ENCODE measurements at places on chromosomes 5 and 9. TPM values are rescaled to one million over a fixed set of nuclear protein-coding genes. Genes with fewer than 3 reads are reported as not detected.

DNA sequence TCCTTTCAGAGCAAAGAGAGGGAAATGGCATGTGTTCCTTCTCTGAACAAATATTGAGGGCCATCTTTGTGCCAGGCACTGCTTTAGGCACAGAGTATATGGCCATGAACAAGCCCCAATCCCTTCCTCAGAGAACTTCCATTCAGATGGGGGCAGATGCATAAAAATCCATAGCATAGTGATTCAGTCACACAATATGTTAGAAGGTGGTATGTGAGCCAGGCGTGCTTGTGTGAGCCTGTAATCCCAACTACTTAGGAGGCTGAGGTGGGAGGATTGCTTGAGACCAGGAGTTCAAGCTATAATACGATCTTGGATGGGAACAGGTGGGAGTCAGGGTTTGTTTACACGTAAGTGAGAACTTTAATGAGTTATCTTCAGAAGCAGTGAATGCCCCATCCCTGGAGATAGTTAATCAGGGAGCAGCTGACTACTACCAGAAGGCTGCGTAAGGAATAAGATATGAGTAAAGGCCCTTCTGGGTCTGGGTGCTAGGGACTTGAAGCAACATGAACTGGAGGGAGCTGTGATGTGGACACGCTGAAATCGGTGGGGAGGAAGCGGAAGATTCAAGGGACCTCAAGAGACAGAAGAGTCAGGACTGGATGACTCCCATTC is 27.1 kb downstream of the NANS start:
- peaks cover 68% of the 10 kb centered on the region for H3K36me3 ChIP-seq
- H3K4me1 ChIP-seq = no peaks in the 10 kb centered on the region

- no peak for DNase-seq
- H3K4me3 ChIP-seq = no peak overlapping the region
- H3K27ac ChIP-seq = peak overlapping the region; percentile 7
- no peaks in the 10 kb centered on the region for H3K27me3 ChIP-seq
- H3K36me3 ChIP-seq = no peaks in the 10 kb centered on the region
Measured at GRCh38 chr5:144028058-144028457, 142.4 kb downstream of the YIPF5 start.

- no peaks in the 10 kb centered on the region for H3K27me3 ChIP-seq
- H3K27ac ChIP-seq = no peak overlapping the region
- DNase-seq = no peak
- H3K36me3 ChIP-seq = peaks cover 3% of the 10 kb centered on the region
- no peaks in the 10 kb centered on the region for H3K4me1 ChIP-seq
Measured at GRCh38 chr5:109838157-109838556, 148.4 kb downstream of the MAN2A1 start.

GRCh38 chr5:91110686-91111085 is 272.4 kb downstream of the ARRDC3 start:
- H3K4me3 ChIP-seq = no peak overlapping the region
- no peaks in the 10 kb centered on the region for H3K36me3 ChIP-seq
- no peaks in the 10 kb centered on the region for H3K4me1 ChIP-seq

DNA sequence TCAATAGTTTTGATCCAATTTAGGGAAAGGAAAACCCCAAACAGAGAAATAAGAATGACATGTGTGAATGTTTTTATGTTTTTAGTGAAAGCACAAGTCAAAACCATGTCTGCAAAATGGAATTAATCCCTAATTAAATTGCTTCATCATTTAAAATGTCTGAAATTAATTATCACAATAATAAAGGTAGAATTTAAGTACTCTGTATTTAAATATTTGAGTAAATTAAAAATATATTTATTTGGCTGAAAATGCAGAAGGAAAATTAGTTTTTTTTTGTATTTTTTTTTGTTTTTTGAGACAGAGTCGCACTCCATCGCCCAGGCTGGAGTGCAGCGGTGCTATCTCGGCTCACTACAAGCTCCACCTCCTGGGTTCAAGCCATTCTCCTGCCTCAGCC is 330.5 kb upstream of the EFNA5 start:
- no peaks in the 10 kb centered on the region for H3K4me1 ChIP-seq
- H3K27me3 ChIP-seq = no peaks in the 10 kb centered on the region
- H3K36me3 ChIP-seq = no peaks in the 10 kb centered on the region
- no peak for DNase-seq
- no peak overlapping the region for H3K27ac ChIP-seq
- no peak overlapping the region for H3K4me3 ChIP-seq

- no peak for DNase-seq
- H3K27ac ChIP-seq = no peak overlapping the region
- H3K27me3 ChIP-seq = no peaks in the 10 kb centered on the region
- H3K36me3 ChIP-seq = no peaks in the 10 kb centered on the region
Measured at GRCh38 chr5:110663525-110663924, 62.9 kb downstream of the TMEM232 start.

DNA sequence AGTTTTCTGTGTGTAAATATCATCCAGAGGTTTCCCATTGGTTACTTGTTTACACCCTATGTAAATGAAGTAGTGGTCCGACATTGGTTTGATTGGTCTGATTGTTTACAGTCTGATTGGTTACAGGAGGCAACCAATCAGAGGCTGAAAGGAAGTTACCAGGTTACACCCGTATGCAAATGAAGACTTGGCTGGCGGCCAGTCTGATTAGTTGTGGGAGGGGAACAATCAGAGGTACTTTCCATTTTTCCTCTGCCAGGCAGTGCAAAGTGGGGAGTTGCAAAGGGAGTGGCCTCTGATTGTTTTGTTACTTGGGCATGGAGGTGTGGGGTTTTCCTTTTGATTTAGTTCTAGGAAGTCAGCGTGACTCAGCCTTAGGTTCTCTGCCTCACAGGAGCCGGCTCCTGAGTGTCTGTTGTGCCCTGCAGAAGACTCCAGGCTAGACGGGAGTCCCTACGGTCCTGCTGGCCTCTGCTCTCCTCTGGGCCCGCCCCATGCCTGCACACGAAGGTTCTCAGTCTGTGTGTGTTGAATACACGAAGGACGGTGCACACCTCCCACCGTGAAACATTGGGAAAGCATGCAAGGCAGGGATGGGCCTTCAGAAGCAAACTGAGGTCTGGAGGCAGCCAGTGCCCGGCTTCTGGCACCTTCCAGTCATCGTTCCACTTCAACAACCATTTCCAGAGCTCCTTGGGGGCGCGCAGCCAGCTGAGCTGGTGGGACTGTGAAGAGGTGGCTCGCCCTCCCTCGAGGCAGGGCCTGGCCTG is 42.9 kb downstream of the OLFM1 start:
- H3K4me3 ChIP-seq = no peak overlapping the region
- H3K27ac ChIP-seq = no peak overlapping the region
- H3K36me3 ChIP-seq = no peaks in the 10 kb centered on the region
- no peaks in the 10 kb centered on the region for H3K4me1 ChIP-seq
- no peaks in the 10 kb centered on the region for H3K27me3 ChIP-seq

DNA sequence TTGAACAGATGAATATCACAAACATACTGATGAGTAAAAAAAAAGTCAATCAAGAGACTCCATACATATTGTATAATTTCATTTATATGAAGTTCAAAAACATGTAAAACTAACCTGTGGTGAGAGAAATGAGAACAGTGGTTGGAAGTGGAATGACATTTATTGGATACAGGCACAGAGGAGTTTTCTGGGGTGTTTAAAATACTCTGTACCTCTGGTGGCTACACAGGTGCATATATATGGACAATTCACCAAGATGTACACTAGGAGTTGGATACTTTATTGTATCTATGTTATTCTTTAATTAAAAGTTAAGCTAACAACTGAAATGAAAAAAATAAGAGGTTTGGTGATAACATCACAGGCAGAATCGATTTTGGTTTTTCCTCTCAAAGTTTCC is 14.1 kb downstream of the FOXD1 start:
- H3K27ac ChIP-seq = no peak overlapping the region
- H3K4me1 ChIP-seq = peaks cover 2% of the 10 kb centered on the region
- H3K27me3 ChIP-seq = peaks cover 7% of the 10 kb centered on the region
- H3K36me3 ChIP-seq = no peaks in the 10 kb centered on the region

DNA sequence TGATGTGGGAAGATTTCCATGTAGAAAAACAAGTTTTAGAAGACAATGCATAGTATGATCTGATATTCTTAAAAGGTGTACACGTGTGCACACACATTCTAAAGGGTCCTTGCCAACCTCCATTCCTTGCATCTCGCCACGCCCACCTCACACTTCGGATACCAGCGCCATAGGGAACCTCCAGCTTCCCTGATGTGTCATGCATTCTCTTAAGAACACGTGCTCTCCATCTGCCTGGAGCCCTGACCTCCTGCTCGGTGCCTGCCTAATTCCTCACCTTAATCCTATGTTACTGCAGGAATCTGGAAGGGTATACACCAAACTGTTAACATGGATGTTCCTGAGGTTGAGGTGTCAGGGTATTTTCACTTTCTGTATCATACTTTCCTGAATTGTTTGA is 63.1 kb downstream of the PTCD2 start:
- no peak overlapping the region for H3K27ac ChIP-seq
- H3K4me3 ChIP-seq = no peak overlapping the region
- no peaks in the 10 kb centered on the region for H3K4me1 ChIP-seq
- DNase-seq = no peak

DNA sequence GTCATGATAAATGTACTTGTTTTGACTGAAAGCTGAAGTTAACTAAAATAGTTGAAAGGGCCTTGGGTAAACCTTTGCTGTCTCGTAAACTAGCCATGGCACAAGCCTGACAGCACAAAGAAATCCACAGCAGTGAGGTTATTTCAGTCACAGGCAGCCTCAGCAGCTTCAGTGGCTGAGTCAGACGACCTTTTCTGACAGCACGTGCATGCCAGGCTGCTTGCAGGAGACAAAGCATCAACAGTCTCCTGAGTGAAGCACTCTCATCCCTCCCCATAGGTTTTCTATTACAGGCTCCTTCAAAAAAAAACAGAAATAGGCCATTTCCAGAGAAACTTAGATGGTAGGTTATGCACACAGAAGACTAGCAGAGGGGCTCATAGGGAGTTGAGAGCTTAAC is 34.6 kb downstream of the OXCT1 start:
- no peaks in the 10 kb centered on the region for H3K36me3 ChIP-seq
- DNase-seq = peak; percentile 19
- H3K4me1 ChIP-seq = no peaks in the 10 kb centered on the region
- H3K4me3 ChIP-seq = no peak overlapping the region

DNA sequence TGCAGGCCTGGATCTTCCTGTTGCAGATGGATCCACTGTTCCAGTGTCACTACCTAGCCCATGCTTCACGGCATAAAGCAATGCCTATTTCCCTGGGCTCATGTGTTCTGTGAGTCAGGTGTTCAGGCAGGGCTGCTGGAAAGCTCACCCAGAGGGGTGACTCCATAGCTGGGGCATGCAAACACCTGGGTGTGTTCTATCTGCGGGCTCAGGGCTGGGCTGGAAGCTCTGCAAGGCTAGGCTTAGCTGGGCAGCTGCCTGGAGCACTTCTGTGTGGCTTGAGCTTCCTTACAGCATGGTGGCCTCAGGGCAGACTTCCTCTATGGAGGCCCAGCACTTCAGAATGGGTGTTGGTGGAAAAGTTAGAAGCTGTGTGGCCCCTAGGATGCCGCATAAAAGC is 139.9 kb downstream of the GADD45G start:
- H3K27me3 ChIP-seq = no peaks in the 10 kb centered on the region
- no peak for DNase-seq
- H3K4me1 ChIP-seq = peaks cover 5% of the 10 kb centered on the region
- no peak overlapping the region for H3K4me3 ChIP-seq
- H3K27ac ChIP-seq = no peak overlapping the region

GRCh38 chr5:89346573-89346972 is 463.6 kb upstream of the MEF2C start:
- no peaks in the 10 kb centered on the region for H3K36me3 ChIP-seq
- H3K27ac ChIP-seq = no peak overlapping the region
- no peak for DNase-seq
- H3K27me3 ChIP-seq = no peaks in the 10 kb centered on the region
- peaks cover 9% of the 10 kb centered on the region for H3K4me1 ChIP-seq

GRCh38 chr5:90434116-90434714 is 24.7 kb upstream of the CETN3 start:
- no peaks in the 10 kb centered on the region for H3K4me1 ChIP-seq
- H3K27me3 ChIP-seq = no peaks in the 10 kb centered on the region
- DNase-seq = peak; percentile 20

GRCh38 chr9:389159-389558 is 174.5 kb downstream of the DOCK8 start:
- no peak overlapping the region for H3K27ac ChIP-seq
- no peaks in the 10 kb centered on the region for H3K4me1 ChIP-seq
- H3K36me3 ChIP-seq = no peaks in the 10 kb centered on the region
- H3K27me3 ChIP-seq = peaks cover 2% of the 10 kb centered on the region
- no peak for DNase-seq
- no peak overlapping the region for H3K4me3 ChIP-seq

DNA sequence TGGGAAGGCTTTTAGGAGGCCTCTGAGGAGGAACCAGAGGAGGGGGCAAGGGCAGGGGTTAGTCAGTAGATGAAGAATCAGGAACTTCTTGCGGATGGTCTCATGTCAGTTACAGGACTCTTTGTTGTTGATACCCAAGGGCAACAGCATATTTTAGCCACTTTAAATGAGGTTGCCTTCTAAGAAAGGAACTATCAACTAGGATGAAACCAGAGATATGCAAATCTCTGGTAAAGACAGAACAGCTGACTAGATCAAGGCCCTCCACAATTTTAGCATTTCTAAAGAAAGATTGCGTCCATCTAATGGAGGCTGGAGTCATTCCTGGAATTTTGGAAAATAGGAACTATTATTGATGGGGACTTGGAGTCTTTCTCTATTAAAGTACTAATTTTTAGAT is 57.7 kb upstream of the KLF4 start:
- H3K36me3 ChIP-seq = no peaks in the 10 kb centered on the region
- H3K4me3 ChIP-seq = no peak overlapping the region
- H3K4me1 ChIP-seq = no peaks in the 10 kb centered on the region
- no peaks in the 10 kb centered on the region for H3K27me3 ChIP-seq
- no peak for DNase-seq

DNA sequence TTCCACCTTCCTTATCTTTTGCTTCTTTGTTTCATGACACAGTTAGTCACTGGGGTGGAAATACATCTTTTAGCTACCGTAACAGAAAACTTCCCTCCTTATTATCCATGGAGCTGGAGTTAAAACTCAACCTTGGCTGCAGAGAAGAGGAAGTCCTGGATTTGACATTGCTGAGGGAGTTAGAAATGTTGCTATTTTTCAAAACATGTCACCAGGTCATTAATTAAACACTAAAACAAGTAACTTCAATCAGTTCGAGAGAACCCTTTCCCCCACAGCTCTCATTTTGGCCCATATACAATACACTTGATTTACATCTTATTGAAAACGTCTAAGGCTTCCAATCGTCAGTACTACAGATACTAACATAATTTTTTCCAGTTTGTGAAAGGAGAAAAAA is 237.9 kb upstream of the CD180 start:
- no peaks in the 10 kb centered on the region for H3K27me3 ChIP-seq
- H3K36me3 ChIP-seq = no peaks in the 10 kb centered on the region
- no peak overlapping the region for H3K4me3 ChIP-seq
- no peak for DNase-seq

- no peak overlapping the region for H3K27ac ChIP-seq
- H3K4me1 ChIP-seq = no peaks in the 10 kb centered on the region
- H3K4me3 ChIP-seq = no peak overlapping the region
Measured at GRCh38 chr9:128390813-128391711, 19.9 kb downstream of the URM1 start.

GRCh38 chr5:35185518-35185917 is 44.8 kb downstream of the PRLR start:
- peak overlapping the region; percentile 83 for H3K27ac ChIP-seq
- H3K4me3 ChIP-seq = no peak overlapping the region
- no peaks in the 10 kb centered on the region for H3K4me1 ChIP-seq
- peak; percentile 73 for DNase-seq
- H3K27me3 ChIP-seq = no peaks in the 10 kb centered on the region
- peaks cover 17% of the 10 kb centered on the region for H3K36me3 ChIP-seq

Gene PCDHA10
- 0.13 TPM for polyA plus RNA-seq

Gene FIBCD1
- polyA plus RNA-seq = 1.5 TPM

Gene IL5
- not detected for polyA plus RNA-seq

Gene SLC6A7
- polyA plus RNA-seq = 1.8 TPM

Gene TMEM252
- polyA plus RNA-seq = 0.10 TPM

Gene SLC4A9
- not detected for polyA plus RNA-seq

Gene LHX3
- polyA plus RNA-seq = not detected

Gene COL15A1
- 0.81 TPM for polyA plus RNA-seq

Gene ZNF782
- polyA plus RNA-seq = 1.8 TPM

Gene N4BP3
- 0.81 TPM for polyA plus RNA-seq

Gene IGFBPL1
- polyA plus RNA-seq = 3.1 TPM

Data from small intestine (tissue), 16 donors.